ENCODE measurements at places on chromosomes 1 and 21. TPM values are rescaled to one million over a fixed set of nuclear protein-coding genes. Genes with fewer than 3 reads are reported as not detected.

DNA sequence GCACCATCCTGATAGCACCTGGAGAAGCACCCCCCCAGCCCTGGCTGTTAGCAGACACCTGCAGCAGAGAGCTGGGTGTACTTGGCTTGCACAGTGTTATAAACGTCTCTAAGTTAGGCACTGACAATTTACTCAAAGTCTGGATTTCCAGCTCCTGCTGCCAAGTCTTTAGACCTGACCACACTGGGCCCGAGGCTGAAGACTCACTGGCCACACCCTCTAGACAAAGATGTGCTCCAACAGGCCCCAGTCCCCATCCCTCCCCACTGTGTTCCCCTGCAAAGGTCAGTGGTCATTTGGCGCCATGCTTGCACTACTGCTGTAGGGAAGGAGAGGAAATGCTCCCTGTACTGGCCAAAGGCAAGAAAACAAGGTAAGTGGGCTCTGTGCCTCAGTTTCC, 31.1 kb downstream of the PADI6 start:
- no peak for DNase-seq

DNA sequence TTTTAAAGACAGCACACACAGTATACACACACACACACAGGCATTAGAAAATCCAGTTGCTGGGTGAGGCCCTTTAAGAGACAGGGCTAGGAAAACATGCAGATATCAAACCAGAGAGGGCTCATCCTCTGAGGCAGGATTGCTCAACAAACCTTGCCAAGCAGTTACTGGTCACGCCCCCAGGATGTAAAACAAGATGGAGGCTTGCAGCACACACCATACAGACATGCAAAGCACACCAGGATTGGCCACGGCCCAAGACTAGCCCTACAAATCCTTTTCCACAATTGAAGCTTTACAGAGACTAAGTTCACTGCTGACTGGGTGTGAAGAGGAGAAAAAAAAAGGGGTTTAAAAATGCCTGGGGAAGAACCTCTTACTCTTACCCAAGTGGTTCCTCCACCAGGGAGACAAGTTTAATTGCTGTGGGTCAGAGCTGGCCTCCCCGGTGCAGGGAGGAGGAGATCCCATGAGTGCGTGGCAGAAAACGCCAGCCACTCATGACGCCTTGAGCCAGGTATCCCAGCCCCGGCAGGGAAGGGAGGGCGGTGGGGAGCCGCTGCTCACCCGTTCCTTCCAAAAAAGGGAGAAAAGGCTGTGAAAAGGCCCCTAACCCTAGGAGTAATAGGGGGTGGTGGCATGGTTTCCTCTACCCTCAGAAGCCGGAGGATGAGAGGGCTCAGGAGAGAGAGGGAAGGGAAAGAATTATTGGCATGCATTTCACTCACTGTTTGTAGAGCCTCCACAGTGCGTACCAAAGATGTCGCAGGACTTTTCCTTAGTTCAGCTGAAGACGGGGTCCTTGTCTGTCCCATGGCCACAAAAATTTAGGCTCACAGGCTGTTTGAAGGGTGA, 594.6 kb upstream of the ZP4 start:
- no peak for DNase-seq

GRCh38 chr1:3925762-3926161, 25.7 kb upstream of the C1orf174 start:
- DNase-seq, result no peak

DNA sequence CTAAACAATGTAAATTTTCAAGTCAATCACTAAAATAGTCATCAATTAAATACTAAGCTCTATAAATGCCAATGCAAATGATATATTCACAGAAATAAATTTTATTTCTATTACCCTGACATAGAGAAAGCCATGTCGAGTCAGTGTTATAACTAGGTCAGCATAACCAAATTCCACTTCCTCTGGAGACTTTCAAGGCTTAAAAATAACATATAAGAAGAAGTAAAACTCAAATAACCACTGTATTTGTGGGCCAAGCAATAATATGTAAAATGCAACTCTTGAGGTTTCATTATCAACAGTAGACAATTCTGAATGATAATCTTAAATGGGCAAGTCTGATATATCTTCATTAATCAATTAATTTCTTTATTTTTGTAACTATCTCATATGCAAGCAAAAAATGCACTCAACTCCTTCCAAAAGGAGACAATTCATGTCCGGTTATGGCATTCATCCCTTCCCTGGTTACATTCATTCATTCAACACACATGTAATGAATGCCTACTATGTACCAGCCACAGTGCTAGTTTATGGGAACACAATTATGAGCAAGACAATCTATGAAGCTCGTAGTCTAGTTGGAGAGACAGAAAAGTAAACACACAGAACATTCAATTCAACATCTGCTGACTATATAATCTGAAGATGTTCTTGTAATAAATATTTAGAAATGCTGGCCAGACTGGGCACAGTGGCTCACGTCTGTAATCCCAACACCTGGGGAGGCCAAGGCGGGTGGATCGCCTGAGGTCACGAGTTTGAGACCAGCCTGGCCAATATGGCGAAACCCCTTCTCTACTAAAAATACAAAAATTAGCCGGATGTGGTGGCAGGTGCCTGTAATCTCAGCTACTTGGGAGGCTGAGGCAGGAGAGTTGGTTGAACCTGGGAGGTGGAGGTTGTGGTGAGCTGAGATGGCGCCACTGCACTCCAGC, 37.1 kb upstream of the CAP1 start:
- DNase-seq, result no peak

- peak; percentile 80 for DNase-seq
Measured at GRCh38 chr1:99004861-99005442, at the start of gene PLPPR5. TSS of gene PLPPR5 (minus strand) at chr1:99004861. CDS start at chr1:99004671, 190 bp downstream.

DNA sequence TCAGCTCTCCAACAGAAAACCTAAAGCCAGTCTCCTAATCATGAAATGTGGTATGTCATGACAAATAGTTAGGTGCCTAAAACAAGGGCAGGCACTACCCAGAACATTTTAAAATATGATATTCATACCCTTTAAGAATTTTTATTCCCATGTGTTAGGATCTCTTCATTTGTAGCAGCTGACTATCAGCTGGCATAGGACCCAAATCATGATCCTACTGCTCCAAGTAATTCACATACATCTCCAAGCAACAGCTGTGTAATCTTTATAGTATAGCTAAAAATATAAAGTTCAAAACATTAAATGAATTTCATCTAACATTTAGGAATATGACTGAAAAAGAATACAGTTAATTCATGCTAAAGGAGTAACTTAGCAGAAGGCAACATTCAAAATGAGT, 57.5 kb downstream of the ENAH start:
- no peak for DNase-seq

DNA sequence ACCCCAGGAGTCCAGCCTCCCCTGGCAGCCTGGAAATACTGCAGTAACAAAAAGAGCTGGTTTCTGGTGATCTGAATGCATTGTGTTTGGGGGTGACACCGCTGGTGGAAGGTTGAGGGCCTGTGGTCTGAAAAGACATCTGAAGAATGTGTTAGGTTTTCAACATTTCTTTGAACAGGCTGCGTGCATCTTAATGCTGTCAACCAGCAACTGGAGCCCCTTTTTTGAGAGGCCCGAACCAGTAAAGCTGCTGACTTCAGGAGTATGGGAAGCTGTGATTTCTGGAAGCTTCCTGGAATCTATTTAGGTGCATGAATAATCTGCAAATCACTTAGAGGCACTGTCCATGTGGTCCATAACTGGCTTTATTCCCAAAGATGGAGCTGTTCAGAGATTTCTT, 17.0 kb downstream of the ATP5PO start:
- DNase-seq, result no peak

GRCh38 chr1:26772687-26773086, 15.1 kb upstream of the PIGV start:
- DNase-seq, result no peak

- peak; percentile 78 for DNase-seq
Measured at GRCh38 chr1:2590233-2591141, 3.9 kb downstream of the PRXL2B start.

SYTL1 gene
- 1.9 TPM for total RNA-seq

EPHB2 gene
- total RNA-seq, result 11.4 TPM

KDF1 gene
- total RNA-seq, result not detected

NBPF6 gene
- total RNA-seq, result not detected

SPRR2B gene
- total RNA-seq, result not detected

OR2T33 gene
- not detected for total RNA-seq

UBE2U gene
- not detected for total RNA-seq

Data from posterior vena cava (tissue), 2 donors.